ENCODE measurements at places on chromosomes 3 and 15.

DNA sequence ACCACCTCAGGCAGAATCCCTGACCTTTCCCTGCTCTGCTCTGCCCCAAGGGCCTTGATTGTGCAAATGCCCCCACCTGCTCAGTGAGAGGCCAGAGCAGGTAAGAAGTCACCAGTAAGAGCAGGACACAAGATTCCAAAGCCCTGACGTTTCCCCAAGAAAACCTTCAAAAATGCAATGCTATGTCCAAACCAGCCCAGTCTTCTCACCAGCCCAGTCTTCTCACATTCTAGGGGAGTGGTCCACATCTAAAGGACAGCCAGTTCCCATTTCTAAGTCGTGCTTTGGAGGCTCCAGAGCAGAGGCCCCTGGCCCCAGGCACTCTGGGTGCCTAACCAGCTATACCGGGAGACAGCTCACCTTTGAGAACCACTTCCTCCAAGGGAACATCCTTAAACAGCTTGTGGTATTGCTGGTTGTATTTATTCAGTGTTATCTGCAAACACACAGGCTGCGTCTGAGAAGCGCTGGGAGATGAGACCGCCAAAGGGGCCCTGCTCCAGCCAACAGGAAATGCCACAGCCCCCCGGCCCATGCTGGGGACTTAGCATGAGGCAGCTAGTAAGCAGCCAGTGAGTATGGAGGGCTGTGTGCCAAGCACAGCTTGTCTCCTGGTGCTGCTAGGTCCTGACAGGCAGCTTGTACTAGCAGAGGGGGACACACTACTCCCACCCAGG, 29.3 kb downstream of the GRAMD2A start:
- DNase-seq: no peak

GRCh38 chr3:49294343-49294742, 17.3 kb upstream of the C3orf62 start:
- DNase-seq: no peak

DNA sequence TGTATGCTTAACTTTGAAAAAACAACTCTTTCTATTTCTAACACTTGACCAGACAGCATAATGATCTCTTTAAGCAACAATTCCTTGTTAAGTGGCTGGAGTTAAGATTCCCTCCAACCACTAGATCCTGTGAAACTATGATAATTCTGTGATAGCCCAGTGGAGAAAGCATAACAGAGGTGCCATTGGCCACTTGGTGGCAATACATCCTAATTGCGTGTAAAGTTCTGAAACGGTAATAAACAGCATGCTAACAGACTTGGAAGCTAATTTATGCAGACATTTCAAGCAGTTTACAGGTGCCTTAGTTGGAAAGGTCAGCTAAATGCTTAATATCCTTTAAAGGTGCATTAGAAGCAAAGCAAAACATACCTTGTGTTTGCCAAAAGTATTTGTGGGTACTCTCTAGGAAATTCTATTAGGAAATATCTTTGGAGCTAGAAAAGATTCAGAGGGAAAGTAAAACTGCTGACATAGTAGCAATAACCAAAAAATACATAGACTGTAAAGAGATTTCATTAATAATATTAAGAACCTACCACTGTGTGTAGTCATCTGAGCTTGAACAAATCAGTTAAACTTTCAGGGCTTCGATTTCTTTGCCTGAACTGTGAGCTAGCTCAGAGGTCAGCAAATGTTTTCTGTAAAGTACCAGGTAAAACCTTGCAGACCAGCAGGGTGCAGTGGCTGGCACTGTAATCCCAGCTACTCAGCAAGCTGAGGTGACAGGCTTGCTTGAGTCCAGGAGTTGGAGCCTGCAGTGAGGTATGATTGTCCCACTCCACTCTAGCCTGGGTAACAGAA, 19.0 kb upstream of the CSTA start:
- no peak for DNase-seq

DNA sequence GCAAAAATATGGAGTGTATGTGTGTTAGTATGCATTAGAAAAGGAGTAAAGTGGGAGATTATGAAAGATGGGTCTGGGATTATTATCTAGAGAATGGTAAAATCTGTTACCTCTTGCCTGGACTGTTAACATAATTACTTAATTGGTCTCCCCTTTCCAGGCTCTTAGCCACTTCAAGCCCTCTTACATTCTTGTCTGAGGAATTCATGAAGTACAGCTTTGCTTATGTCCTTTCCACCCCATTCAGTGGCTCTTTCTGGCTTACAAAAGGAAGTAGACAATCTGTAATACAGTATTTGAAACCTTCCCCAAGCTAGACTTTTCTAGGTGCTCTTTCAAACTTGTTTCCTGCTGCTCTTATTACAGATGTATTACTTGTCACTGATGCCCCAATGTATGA, 129.8 kb downstream of the MBNL1 start:
- DNase-seq: no peak

- DNase-seq: no peak
Measured at GRCh38 chr3:34002569-34003100, 204.2 kb downstream of the PDCD6IP start.

- DNase-seq: no peak
Measured at GRCh38 chr3:15223685-15224572, 17.9 kb downstream of the CAPN7 start.

DNA sequence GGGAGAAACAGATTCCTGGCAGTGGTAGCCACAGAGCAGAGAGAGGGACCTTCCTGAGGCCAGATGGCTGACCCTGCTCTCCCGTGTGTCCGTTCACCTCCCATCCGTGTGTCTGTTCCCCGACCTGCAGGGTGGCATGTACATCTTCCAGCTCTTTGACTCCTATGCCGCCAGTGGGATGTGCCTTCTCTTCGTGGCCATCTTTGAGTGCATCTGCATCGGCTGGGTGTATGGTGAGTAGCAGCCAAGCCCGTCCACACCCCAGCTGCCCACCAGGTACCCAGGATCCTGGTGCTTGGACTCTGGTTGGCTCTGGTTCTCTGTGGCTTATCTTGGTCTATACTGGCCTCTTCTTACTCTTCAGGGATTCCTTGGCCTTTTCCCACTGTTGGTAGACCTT, 59.5 kb upstream of the SLC6A1 start:
- no peak for DNase-seq

DNA sequence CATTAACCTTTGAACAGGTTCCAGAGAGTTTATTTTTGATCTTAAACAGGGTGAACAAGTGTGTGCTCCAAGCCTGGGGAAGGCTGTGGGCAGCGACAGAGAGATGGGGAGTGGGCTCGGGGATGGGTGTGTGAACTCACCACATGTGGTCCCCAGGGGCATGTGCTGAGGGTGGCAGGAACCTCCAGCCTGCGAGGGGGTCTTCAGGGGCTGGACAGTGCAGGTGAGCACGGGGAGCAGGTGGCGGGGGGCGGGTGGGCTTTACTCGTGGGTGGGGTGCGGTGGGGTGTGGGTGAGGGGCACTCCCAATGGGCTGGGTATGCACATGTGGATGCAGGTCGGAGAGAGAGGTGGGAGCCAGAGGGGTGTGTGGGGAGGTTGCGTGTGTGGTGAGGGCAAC, 9.6 kb upstream of the NTRK3 start:
- no peak for DNase-seq

GRCh38 chr3:74351213-74351612, 263.2 kb downstream of the CNTN3 start:
- no peak for DNase-seq

GRCh38 chr3:144059481-144059880, 87.9 kb downstream of the DIPK2A start:
- no peak for DNase-seq

- no peak for DNase-seq
Measured at GRCh38 chr3:106399761-106400160, 530.9 kb upstream of the CBLB start.

- no peak for DNase-seq
Measured at GRCh38 chr3:37140899-37141541, 33.4 kb downstream of the LRRFIP2 start.

DNA sequence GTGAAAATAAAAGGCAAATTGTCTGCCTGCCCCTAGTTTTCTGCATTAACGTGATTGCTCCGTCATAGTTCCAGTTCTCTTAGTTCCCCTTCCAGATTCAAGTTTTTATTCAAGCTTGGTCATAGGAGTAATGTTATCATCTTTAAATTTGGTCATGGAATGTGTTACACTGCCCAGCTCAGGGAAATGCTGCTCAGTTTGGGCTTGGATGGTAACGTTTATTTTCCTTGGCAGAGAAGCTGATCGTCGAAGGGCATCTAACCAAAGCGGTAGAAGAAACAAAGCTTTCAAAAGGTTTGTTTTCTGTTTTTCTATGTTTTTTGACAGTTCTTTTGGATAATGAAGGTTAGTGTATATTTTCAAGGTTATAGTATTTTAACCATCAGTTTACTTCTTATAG, 118.4 kb upstream of the FLNB start:
- DNase-seq: no peak

- DNase-seq: no peak
Measured at GRCh38 chr15:47334805-47335535, 382.3 kb upstream of the SEMA6D start.

DNA sequence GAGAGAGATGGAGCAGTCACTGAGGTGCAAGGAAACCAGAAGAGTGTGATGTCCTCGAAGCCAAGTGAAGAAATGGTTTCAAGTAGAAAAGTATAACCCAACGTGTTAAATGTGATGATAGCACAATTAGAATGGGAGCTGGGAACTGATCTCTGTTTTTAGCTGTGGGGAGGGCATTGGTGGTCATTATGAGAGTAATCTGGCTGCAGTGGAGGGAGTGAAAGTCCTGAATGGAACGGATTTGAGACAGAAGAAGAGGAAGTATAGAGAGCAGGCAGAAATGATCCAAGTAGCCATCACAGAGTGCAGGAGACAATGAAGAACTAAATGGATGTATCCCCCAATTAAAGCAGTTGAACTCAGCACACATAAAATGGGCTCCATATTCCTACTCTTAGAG, 235.3 kb downstream of the IGSF11 start:
- DNase-seq: no peak

- no peak for DNase-seq
Measured at GRCh38 chr15:77026501-77027110, 31.7 kb downstream of the PSTPIP1 start.

- DNase-seq: no peak
Measured at GRCh38 chr3:169348929-169349621, 314.4 kb downstream of the MECOM start.

DNA sequence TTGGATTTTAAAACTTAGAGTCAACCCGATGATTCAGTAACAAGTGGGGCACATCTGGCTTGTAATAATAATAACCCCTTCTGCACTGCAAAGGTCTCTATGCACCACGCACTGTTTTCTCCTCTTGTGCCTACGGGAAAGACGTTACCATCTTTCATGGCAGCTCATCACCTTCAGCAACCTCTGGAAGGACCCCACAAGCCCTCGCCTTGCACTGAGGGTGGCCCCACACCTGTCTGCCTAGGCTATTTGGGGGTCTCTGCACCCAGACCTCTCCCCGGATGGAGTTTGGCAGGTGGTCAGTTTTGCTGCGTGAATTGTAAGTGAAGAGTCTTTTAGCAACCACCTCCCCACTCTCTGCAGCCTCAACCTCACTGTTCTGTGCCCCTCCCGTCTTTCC, 138.6 kb upstream of the MEF2A start:
- no peak for DNase-seq

- DNase-seq: no peak
Measured at GRCh38 chr3:3685721-3686120, 113.5 kb upstream of the LRRN1 start.

DNA sequence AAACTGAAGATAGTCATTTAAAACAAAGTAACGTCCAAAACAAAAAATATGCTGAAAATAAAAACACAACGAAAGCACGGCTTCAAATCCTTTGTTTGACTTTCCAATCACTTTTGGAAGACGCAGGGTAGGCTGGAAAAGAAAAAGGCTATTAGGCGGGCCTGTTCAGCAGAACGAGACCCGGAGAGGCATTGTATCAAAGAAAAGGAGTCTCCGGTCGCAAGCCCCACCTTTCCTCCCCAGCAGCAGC, 691 bp downstream of the SENP7 start:
- DNase-seq: no peak

Data from right renal pelvis (tissue), 4 donors.